ENCODE measurements at places on chromosomes 6 and 20.

DNA sequence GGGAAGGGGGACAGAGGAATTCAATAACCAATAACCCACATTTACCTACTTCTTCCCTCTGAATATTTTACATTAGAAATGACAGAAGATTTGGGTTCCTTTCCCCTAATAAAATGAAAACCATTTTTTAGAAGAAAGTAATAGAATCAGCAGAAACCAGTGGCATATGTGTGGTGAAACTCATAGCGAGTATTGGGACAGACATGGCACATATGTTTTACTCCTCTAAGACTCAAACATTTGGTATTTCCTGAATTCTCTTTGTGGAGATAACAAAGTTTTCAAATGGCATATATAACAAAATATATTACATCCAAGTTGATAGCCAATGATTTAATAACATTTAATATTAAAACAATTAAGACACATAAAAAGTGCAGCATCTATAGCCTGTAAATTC is 12.9 kb upstream of the BEND3 start:
- no peak for DNase-seq

GRCh38 chr6:11330413-11330760 is 97.9 kb upstream of the NEDD9 start:
- DNase-seq, result no peak

DNA sequence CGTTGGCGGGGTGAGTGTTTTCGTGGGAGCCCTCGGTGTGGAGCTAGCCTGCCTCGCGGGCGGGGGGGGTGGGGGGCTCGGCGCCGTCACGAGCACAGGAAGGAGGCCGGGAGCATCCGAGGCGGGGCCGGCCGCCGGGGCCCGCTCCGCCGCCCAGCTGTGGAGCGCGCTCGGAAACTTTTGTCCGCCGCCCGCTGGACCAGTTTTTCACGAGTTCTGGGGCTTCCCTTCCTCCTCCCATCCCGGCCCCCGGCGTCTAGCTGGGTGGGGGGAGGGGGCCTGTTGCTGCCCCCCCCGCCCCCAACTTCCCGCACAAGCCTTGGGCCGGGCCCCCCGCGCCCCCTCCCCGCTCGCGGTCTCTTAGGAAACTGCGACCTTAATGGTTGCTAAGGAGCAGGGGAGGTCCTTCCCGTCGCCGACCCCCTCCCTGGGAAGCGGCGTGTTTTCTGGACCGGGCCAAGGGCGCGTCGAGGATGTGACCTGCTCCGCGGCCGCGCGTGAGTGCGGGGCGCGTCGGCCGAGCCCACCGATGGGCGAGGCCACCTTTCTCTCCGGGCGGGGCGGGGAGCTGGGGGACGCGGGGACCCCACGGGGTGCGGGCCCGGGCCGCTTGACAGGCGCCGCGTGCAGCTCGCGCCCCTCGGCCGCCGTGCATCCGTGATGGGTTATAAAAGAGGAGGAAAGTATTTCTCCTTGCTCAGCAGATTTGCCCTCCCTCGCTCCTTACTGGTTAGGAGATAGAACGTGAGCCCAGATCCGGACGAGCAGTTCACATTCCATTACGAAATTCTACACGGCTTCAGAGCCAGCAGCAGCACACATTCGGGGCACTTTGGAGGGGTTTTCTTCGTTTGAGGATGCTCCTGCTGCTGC is 1.4 kb downstream of the RREB1 start:
- DNase-seq, result peak; percentile 24

GRCh38 chr6:44253307-44254101 is 3.8 kb downstream of the SLC35B2 start:
- DNase-seq, result no peak

DNA sequence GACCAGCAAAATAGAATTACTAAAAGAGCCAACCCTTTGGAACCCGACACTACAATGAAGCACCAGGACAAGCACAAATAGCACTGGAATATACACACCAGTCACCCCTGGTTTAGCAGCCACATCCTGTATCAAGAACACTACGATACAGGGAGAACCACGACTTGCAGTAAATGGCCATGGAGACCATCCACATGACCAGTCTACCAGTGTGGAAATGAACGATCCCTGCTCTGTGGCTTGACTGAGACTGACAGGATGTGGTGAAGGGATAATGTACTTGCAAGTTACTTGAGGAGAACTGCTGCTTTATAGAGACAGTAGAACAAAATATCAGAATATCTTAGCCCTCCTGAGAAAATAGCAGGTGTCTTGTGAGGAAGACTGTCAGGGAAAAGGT is 169.6 kb downstream of the COL9A1 start:
- DNase-seq, result no peak

- DNase-seq, result no peak
Observed at GRCh38 chr6:106724337-106724736, 95.0 kb downstream of the QRSL1 start.

GRCh38 chr20:21019814-21020658 is 86.1 kb downstream of the LINC00237 start:
- DNase-seq, result no peak

DNA sequence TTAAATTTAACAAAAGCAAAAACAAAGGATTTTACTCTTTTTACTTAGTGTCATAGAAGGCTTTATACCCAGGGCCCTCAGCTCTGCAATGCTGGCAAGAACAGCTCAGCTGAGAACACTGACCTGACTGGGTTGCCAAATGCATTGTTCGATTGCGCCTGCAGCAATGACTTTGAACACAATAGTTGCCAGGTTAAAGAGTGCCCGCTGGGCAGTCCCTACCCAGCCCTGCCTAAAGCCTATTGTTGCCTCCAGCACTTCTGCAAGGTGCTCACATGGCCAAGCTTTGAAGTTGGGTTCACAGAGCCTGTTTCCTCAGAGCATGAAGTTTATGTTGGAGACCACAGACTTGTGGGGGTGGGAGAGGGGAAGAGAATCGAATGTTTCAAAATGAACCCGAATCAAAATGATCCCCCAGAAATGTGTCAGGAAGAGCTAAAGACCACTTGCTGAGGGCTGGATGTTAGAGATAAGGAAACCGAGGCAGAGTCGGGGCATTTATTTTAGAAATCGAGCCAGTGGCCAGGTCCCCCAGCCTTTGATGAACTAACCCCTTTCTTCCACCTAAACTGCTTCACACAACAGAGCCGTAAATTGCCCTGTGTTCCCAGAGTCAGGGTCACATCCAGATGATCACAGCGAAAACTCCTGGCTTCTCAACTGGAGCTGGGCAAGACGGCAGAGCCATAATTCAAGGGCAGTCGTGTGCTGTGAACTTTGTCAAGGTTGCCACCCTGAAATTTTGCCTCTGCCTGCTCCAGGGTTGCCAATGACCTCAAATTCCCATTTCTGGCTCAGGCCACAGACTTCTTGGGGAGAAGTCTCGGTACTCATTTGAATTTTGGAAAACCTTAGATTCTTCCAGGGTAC is 55.0 kb downstream of the FOXA2 start:
- DNase-seq, result no peak

- no peak for DNase-seq
Observed at GRCh38 chr20:54517241-54517975, 42.0 kb downstream of the DOK5 start.

- no peak for DNase-seq
Observed at GRCh38 chr6:137791281-137792159, 75.5 kb upstream of the TNFAIP3 start.

- DNase-seq, result no peak
Observed at GRCh38 chr6:166156942-166157341, 10.7 kb downstream of the TBXT start.

DNA sequence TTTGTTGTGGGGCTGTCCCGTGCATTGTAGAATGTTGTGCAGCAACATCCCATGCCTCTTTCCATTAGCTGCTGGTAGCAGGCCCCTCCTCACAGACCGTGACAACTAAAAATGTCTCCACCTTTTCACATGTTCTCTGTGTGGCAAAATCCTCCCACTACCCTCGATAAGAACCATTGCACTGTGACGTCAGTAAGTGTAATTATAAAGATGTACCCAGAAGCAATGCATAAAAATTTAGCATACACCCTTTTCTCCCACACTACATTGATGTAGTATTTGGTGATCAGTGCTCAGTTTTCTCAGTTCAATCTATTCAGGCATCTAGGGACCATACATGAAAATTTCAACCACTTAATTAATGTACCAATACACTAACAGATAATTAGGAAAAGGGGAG is 389.9 kb downstream of the DOK5 start:
- no peak for DNase-seq

GRCh38 chr20:15886250-15886649 is 687.0 kb downstream of the KIF16B start:
- DNase-seq, result no peak

DNA sequence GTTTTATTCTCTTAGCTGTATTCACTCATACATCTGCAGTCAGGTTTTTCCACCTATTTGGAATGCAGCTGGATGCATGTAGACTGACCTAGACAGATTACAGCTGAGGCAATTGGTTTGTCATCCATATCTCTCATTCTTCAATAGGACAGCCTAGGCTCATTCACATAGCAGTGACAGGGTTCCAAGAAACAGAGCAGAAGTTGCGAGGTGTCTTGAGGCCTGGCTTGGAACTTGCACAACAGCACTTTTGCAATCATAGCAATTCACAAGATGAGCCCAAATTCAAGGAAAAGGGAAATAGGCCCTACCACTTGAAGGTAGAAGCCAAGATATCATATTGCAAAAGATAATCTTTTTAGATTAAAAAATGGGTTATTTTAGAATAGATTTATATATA is 508.9 kb upstream of the JAG1 start:
- no peak for DNase-seq

GRCh38 chr6:12916006-12916405 is 199.4 kb downstream of the PHACTR1 start:
- DNase-seq, result no peak

- DNase-seq, result no peak
Observed at GRCh38 chr6:33191383-33192104, 723 bp downstream of the COL11A2 start.

DNA sequence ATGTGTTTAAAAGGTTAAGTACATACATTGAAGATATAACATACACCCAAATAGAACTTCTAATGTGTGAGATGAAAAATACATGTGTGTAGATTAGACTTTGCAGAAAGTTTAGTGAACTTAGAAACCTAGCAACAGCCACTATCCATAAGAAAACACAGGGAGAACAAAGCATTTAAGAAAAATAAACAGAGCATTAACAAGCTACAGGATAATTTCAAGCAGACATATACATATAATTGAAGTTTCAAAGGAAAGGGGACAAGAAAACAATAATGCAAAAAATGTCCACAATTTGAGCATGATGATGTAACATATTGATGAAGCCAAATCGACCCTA is 18.2 kb upstream of the THBS2 start:
- no peak for DNase-seq

DNA sequence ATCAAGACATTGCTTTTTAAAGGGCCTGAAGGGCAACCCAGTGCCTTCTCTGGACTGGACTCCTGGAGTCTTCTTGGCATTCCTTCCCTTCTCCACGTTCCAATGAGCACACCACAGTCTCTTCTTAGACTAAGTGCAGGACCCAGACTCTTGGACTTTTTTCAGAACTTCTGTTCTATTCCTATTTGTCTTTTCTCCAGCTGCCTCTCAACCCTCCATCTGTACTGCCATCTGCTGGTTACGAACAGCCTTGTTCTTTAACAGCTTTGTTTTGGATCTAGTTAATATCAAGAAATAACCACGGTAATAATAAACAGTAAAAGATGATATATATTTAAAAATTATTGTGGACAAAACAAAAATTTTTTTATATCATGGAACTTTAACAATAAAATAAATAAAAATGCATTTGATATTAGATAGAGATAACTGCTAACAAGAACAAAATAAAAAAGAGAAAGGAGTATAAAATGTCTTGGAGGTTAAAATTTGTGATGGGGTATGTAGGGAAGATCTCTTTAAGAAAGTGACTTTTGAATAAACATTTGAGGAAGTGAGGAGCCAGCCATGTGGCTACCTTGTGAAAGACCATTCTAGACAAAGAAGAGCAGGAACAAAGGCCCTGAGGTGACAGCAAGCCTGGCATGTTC is 105.1 kb upstream of the HCRTR2 start:
- DNase-seq, result no peak

DNA sequence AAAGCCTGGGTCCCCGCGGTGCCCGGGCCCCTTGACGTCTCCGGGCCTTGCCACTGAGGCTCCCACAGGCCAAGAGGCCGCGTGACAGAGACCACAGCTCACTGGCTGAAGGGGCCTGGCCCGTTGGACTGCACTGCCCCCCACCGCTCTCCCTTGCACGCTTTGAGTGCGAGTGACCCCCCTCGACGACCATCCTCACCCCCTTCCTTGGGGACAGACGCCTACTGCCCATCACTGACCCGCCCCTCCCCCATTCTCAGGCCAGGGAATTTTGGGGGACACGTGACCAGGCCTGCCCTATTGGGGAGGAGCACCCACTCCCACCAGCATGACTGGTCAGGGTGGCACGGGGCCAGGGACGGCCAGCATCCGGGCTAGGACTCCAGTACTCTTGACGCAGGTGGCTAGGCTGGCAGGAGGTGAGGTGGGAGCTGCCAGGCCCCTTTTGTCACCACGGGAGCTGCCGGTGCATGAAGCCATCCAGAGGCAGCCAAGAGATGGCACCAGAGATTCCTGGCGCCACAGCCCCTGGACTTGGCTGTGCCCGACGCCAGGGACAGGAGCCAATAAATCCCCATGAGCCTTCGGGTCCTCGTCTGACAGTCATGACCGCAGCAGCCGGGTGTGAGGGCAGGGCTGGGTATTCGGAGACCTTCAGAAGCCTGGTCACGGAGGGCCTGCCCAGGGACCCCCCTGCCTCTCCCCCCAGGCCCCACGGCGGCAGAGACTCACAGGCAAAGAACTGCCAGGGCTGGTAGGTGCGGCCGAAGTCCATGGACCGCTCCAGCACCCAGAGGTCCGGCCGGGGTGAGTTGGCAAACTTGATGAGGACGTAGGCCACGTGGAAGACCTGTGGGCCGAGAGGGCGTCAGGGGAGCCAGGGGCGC is 14.5 kb downstream of the LAMA5 start:
- no peak for DNase-seq

GRCh38 chr6:36054956-36055355 is 27.3 kb downstream of the MAPK14 start:
- DNase-seq, result no peak

DNA sequence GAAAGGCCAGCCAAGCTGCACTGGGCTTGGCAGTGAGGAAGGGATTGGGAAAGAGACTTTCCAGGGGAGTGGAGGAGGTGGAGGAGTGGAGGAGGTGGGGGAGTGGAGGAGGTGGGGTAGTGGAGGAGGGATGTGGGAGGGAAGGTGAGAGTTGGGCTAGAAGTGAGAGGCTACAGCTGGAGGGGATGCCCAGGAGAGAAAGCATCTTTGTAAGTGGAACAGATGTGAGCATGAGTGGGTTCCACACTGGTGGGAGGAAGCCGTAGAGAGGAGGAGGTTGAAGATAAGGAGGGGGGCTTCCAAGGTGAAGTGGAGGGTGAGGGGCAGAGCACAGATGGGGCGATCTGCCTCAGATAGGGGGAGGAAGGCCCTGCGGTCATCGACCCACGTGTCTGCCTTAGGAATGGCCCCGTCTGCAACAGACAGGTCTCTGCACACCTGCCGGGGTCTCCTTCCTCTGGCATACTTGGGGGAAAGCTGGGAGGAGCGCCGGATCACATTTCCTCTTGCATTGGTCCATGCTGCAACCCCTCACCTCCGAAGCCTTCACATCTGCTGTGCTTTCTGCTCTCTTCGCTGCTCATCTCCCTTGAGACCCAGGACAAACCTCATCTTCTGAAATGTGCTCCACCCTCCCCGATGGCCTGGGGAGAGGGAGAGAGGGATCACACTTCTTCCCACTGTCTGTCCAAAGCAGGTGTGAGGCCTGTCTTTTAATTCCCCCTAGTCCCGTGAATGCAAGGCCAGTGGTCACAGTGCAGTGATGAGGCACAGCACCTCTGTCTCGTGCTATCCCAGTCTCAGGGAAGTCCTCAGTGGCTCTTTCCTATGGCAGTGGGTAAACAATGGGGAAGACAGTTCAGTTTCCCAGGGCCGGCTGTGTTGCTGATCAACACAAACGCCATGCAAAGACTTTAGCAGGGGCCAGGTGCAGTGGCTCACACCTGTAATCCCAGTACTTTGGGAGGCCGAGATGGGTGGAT is 48.6 kb upstream of the SNX9 start:
- no peak for DNase-seq

Data from activated T-helper 1 cell treated with Interleukin-2 at 50 U/mL for 16 hours (primary cell).